ENCODE measurements at places on chromosomes 6 and 20.

GRCh38 chr20:62236200-62236599, 2.1 kb upstream of the OSBPL2 start:
- DNase-seq, result no peak

- DNase-seq, result no peak
Measured at GRCh38 chr20:761418-762381, 6.6 kb downstream of the SLC52A3 start.

GRCh38 chr6:157273756-157274470, 49.4 kb downstream of the TMEM242 start:
- DNase-seq, result peak; percentile 49

- DNase-seq, result no peak
Measured at GRCh38 chr6:121711472-121711871, 276.0 kb downstream of the GJA1 start.

DNA sequence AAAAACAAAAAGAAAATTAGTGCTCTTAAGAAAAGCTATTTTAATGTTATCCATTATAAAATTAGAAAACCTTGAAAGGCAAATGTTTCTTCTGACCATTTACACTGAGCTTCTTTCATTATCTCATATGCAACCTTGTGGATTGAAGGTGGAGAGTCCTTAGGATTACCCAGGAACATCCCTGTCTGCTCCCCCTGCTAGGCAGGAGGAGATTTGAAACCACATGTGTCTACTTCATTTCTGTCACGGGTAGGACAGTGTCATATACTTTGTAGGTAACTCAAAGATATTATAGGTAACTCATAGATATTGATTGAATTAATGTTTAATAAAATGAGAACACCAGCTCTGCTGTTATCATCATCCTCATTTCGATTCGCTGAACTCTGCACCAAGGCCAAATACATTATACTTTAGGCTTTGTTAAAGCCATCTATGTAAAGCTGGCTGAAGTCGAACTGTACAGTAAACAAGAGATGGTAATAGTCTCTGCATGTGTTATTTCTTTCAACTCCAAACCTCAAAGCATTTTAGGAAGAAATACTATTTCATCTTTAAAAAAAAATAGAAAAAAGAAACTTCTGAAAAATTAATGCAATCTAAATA, 49.5 kb downstream of the HDAC2 start:
- no peak for DNase-seq
